Activated CD8-positive, alpha-beta memory T cell treated with anti-CD3 and anti-CD28 coated beads, Interleukin-2, amount 50 U/mL, for 48 hours (primary cell): ENCODE measurements at places on chromosomes 2 and 18.

- DNase-seq, result no peak
These were observed 1.0 kb downstream of the ALKAL2 start for GRCh38 chr2:286774-287392.

DNA sequence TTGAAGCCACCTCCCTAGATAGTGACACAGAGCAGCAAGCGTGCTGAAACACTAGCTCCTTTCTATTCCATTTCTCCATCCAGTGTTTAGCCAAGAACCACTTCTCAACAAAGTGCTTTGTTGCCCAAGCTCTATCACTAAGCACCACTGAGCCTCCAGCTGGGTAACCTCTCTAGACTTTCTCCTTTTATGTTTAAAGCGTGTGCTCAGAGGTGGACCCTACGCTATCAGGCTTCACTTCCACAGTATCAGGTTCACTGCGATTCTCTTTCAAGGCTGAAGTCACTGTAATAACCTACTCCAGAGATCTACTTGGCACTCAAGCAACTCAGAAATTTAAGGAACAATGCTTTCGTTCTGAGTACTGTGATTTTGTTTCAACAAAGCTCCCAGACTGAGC lies 197.9 kb downstream of the LNPK start:
- DNase-seq, result no peak

DNA sequence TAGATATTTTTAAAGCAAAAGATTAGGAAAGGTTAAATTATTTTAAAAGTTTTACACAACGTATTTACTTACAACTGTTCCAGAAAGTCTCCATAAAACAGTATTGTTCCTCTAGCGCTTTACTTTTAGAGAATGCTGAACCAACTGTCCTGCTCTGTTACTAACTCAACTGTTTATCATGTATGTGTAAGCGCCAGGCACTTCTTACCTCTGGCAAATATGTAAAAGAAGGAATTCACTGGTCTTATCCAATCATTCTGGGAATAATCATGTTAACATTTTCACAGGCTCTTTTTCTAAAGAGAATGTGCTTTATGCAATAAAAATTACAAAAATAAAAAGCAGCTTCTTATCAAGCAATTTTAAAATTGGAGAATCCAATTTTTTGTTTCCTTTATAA lies 68.0 kb downstream of the COBLL1 start:
- no peak for DNase-seq

GRCh38 chr2:50582164-50582563 lies 449.8 kb downstream of the NRXN1 start:
- DNase-seq, result no peak

GRCh38 chr2:203360833-203361430 lies 32.7 kb downstream of the ABI2 start:
- no peak for DNase-seq

GRCh38 chr2:132477962-132478361 lies 61.4 kb downstream of the GPR39 start:
- no peak for DNase-seq

GRCh38 chr2:200159829-200160781 lies 146.4 kb upstream of the SPATS2L start:
- no peak for DNase-seq

DNA sequence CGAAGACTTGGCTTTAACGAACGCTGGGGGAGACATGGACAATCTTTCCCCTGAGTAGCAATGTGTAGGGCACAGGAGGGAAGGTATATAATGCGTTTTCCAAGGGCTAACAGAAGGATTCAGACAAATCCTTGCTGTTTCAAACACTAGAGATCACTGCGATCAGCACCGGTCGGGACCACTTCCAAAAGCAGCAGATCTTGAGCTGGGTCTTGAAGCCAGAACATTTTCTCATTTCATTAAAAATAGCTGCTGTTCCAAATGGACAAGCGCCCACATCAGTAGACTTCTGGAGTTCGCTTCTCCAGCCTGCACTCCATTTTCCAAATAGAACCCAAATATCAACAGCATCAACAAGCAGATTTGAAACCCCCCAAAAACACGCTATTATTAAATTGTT lies 65.1 kb upstream of the MAPRE2 start:
- DNase-seq, result no peak

DNA sequence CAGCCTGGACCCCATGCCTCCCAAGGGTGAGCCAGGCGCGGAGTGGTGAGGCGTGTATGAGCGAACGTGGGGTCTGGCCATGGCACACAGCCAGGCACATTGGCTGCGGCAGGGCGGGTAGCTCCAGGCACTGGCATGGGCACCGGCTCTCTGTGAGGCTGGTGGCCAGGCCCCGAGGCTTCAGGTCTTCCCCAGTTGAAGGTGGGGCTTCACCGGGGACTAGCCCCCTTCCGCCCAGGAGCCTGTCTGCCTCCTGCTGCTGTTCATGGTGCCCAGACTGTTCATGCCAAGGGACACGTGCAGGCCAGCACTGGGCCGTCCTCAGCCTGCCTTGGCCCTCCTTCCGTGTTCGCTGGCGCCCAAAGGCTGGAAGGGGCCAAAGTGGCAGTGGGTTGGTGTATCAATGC lies 26.8 kb downstream of the DDX1 start:
- DNase-seq, result no peak

DNA sequence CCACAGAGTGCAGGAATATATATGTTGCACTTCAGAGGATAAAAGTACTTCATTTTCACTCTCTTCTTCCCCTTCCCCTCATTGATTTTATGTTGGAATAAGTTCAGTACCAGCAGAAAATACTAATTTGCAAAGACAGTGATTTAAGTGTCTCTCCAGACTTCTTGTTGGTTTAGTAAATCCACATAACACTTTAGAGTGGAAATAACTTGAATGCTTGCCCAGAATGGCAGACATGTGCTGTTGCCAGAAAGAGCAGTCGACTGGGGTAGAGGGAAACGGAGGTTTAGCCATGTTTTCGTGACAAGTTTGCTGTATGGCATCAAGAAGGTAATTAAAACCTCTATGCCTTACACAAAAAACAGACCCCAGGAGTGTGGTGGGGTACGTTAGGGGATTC lies 246.0 kb upstream of the CXCR4 start:
- peak; percentile 26 for DNase-seq

DNA sequence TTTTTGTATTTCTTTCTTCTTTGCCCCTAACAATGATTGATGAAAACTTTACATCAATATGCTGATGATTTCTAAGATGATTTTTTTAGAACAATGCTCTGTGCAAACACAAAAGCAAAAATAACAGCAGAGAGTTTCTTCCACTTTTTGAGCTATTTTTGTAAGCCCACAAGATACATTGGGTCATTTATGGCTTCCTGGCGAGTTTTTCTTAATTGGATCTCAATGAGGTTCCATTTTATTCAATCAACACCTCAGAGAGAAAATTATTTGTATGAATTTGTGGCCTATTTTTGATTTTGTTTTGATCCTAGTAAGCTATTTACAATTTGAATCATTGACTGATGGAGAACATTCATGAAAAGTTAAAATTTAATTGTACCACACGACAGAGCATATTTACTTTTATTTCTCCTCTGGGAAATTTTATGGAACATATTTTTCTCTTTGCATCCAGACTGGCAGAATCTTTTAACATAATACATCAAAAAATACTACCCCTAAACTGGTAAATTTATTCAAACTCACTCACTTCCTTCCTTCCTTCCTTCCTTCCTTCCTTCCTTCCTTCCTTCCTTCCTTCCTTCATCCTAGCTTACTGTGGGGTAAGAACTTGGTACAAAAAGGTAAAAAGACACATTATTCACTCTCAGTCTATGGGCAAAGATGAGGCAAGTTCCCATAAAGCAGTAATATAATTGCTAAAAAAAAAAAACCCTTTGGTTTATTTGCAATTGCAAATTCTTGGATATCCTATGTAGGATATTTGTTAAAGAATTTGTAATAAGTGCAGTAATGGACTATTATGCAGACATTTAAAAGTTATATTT lies 710.4 kb downstream of the SLC4A3 start:
- no peak for DNase-seq

- DNase-seq, result no peak
These were observed 111.2 kb downstream of the PLB1 start for GRCh38 chr2:28606986-28607441.

DNA sequence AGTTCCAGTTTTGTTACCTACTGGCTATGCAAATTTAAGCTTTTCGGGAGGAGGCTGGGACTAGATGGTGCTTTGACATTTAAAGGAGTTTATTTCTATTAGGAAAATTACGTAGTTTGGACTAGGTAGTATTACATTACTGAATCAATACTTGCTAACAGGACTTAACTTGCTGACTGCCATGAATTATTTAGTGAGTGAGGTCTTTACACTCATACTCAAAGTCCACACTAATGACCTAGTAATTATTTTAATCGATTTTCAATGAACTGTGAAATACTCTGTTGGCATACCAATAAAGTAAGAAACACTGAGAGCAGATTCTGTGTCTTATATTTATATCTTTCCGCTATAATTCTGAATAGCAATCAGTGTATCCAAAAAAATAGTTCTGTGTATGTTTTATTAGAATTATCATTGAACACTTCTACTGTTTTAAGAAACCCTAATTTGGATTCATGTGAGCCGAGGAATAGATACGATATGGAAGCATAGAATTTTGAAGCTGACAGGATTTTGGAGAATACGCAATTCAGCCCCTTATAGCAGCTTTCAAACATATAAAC lies 55.0 kb downstream of the CHST9 start:
- DNase-seq, result no peak

DNA sequence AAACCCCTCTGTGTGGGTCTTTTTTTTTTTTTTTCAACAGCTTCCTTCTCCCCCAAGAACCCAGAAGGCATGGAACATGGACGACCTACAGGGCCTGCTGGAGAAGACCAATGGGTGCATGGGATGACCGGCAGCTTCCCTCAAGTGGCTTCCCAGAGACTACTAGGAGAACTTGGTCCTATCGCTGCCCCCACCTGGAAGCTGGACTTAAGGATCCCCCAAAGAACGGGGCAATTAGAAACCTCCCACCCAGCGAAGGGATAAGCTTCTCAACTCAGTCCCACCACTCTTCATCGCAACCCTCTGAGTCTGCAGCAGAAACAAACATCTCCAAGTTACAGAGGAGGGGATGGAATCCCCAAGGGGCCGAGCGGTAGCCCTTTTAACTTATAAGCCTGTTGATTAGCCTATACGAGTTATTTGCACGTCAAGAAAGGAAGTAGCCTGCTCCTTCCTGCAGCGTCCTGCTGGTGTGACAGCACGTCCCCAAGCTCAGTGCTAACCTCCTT lies 1.4 kb downstream of the ACTR1B start:
- DNase-seq, result no peak

DNA sequence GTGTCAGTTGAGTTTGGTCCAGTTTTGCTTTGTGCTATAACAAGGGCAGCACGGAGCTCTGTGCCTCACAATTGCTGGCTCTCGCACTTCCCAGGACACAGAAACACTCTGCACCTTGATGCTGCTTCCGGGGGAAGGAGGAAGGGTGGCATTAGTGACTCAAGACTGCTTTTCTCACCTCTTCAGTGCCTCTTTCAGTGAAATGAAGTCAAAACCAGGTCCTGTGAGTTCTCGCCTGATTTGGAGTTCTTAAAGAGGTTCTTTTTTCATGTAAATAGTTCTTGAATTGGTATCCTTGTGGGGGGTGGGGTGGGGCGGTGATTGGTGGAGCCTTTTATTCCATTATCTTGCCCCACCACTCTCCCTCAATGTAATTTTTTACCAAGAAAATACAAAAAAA lies 91.5 kb upstream of the MYT1L start:
- no peak for DNase-seq

DNA sequence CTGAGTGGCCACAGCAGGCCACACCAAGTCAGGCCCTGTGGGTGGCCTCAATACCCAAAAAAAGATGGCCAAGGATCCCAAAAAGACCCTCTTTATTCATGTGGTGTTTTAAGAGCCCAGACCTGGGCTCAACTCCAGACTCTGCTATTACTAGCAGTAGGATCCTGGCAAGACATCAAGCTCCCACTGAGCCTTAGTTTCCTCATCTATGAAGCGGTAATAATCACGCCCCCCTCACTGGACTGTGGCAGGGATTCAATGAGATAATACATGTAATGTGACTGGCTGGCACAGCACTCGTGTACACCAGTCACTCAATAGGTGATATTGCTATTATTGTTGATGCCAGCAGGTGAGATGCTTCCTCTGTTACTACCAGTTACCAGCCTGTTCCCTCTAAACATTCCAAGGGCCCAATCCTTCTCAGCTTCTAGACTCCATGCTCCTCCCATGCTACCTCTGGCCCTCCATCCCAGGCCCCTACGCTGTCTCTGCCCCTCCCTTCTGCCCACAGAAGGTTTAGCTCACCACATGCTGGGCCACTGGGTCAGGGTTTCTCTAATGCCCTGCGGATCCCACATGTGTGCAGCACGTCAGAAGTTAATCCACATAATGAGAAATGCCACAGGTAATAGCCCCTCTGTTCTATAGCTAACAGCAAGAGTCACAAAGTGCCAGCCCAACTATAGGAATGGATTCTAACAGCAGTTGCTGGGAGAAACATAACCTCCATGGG lies 51.2 kb downstream of the SLC4A5 start:
- DNase-seq, result peak; percentile 33

DNA sequence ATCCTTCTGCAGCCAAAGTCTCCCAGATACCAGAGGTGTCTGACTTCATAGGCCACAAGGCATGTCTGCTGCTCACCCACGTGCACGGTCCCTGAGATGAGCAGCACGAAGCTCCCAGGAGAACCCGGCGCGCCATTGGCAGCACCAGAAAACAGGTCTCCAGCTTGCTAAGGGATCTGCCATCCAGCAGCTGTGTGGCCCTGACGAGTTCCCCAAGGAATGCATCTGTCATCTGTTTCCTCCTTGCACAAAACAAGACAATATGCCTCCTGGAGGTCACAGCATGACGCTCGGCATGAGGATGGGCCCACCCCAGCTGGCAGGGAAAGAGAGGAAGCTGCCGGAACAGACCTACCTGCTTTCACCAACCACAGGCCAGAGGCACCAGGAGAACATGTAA lies 29.2 kb downstream of the HS6ST1 start:
- no peak for DNase-seq

GRCh38 chr2:159204381-159205144 lies 81.9 kb downstream of the WDSUB1 start:
- no peak for DNase-seq

- no peak for DNase-seq
These were observed 79.0 kb upstream of the CDH7 start for GRCh38 chr18:65671621-65672415.
